ENCODE measurements at places on chromosomes 2 and 18.

DNA sequence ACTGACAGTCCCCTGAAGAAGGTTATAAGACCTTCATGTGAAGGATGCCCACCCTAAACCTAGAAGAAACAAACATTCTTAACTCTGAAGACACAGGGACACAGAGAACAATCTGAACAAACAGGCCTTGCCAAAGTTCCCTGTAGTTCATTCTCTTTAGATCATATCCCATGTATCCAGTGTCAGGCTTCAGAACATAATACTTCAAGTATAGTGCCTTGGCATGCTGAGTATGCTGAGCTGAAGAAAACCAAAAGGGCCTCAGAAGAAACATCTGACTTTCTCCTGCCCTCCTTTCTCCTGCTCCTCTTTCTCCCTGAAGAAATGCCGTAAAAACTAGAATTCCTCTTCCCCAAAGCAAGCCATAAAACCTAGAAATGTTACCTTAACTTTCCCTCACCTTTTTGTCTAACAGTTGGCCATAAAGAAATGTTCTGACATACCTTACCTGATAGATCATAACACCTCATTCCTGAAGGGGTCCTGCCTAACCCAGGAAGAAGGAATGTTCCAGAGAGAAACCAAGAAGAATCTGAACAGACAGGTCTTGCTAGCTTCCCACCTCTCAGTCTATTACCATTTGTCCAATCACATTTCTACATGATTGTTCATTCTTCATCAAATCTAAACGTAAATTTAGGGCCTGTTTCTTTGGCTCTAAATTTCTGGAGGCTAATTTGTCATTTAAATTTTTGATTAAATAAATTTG lies 160.1 kb upstream of the ZC3H15 start:
- no peak for DNase-seq

GRCh38 chr2:15911686-15912085 lies 28.7 kb upstream of the MYCN start:
- no peak for DNase-seq

DNA sequence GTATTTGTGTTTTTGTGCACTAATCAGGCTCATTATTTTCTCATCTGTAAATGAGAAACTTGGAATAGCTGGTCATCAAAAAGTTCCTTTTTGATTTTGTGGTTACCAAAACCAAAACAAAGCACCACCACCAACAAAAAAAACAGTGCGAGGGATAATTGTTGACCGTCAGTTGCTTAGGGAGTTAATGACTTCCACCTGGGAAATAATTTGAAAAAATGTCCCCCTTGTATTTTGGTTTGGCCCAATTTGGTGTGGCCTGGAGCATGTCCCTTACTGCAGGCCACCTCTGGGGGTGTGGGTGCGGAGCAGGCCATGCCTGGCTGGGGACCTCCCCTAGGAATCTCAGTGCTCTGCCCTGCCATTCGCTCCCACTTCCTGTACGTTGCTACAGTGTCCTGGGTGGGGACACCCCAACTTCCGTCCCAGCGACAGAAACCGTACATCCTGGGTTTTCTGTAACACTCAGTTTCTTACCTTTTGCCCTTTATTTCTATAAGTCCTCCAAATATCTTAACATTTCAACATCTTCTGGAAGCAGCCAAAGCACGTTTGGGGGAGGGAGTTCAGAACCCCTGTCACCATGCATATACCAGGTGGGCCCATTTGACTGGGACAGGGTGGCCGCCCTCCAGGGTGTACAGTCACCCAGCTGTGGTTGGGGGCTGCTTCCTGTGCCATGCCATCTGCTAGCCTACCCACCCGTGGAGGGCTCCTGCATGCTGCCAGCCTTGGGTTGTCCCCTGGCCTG lies 31.3 kb downstream of the NCK2 start:
- DNase-seq: no peak

DNA sequence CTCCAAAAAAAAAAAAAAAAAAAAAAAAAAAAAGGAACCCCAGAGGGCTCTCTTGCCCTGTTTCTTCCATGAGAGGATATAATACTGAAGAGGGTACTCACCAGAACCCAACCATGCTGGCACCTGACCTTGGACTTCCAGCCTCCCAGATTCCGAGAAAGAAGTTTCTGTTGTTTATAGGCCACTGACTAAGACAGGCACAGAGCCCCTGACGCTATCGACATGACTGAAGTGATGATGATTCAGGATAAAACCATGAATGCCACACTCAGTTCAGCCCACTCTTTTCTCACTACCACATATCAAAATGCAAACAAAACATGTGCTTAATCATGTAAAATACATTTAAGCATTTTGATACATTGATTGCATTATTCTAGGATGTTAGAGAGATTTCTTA lies 66.1 kb upstream of the CDCA7 start:
- peak; percentile 15 for DNase-seq

DNA sequence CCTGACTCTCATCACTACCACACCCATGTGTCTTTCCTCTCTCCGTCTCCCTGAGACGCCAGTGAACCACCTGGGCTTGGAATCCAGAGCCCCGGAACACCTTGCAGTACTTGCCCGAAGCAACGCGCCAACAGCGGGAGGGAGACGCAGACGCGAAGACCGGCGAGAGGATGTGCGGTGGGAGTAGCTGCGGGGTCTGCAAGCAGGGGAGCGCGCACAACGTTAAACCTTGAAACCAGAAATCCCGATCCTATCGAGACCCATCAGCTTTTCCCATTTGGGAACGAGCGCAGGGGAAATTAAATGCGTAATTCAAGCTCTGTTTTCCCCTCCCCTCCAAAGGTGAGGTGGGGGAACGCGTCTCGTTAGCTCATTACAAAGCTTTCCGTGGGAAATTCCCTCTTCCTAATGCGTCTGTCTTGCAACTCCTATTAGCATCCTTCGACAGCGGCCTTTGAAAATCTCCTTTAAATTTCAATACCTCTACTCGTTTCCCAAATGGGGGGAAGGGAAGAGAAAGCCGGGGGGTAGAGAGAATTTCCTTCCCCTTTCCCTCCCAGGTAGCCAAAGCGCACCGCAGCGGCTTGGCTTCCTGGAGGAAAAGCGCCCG lies 421 bp upstream of the CNTNAP5 start:
- no peak for DNase-seq

- DNase-seq: no peak
These were observed 10.5 kb downstream of the ATG16L1 start for GRCh38 chr2:233261819-233262555.

DNA sequence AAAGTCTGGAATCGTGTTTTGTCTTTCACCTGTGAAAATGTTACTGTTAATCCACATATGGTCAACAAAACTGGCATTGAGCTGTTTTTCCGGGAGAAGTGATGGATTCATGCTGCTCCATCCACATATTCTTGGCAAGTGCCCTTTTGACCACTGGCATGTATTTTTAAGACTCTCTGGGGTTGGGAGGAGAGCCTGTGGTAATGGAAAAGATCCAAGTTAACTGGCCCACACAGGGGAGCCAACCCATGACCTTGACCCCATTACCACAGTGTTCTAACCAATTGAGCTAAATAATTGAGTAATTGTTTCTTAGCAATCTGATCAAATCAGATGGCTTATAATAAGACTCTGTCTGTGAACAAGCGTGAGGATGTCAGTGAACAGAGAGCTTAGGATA lies 296.2 kb upstream of the NRP2 start:
- DNase-seq: no peak

- DNase-seq: no peak
These were observed 3.9 kb downstream of the KCTD1 start for GRCh38 chr18:26544451-26544850.

GRCh38 chr2:233163486-233164103 lies 87.9 kb upstream of the ATG16L1 start:
- no peak for DNase-seq

GRCh38 chr2:217928324-217929181 lies 74.2 kb downstream of the TNS1 start:
- DNase-seq: no peak

GRCh38 chr2:215370112-215370965 lies 58.5 kb downstream of the ATIC start:
- no peak for DNase-seq

DNA sequence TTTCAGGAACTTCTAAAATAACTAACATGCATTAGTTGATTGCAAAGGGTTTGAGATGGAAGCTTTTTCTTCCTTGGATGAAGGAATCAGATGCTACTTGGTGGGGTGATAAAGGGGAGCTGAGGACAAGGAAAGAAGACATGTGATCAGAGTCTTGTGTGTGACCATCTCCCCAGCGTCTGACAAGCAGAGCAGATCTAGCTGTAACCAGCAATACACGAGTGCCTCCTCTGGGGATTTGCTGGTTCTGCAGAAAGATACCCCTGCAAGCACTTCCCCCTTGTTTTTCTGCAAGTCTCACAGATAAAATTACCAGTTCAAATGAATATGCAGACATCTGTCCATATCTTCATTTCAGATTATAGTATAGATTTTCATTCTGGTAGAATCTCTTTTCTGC lies 2.7 kb downstream of the CDH7 start:
- no peak for DNase-seq

GRCh38 chr2:62054029-62054791 lies 141.7 kb upstream of the B3GNT2 start:
- no peak for DNase-seq

DNA sequence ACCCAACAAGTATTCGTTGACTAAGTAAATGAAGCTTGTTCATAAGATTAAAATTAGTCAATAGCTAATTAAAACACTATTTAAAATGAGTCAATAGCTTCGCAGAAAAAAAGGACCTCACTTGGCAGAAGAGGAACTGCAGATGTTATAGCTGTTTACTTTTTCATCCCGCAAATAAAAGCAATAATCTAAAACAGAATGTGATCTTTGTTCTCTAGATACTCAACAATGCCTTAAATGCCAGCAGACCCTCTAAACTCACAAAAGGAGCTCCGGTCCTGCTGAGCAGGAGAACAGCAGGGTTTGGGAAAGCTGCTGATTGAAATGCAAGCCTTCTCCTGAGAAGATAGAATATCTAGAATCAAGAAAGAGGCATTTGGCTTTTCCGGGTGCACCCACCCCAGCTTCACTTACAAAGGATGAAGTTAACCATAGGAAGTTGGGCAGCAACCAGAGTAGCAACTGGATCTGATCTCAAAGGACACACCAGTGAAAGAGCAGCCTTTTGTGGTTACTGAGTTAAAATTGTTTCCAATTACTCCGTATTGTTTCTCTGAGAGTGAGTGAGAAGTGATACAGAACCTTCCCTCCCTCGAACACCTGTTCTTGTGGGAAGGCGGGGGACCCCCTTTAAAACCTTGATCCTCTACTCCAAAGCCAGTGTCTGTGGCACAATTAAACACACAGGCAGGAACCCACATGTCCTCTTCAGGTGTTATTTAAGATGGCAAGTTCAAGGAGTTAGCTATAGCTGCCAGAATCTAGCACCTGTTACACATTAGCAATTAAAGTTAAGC lies 6.8 kb downstream of the CCBE1 start:
- no peak for DNase-seq

- no peak for DNase-seq
These were observed 41.4 kb downstream of the AOX1 start for GRCh38 chr2:200627110-200627770.

- no peak for DNase-seq
These were observed 201.2 kb downstream of the LRP1B start for GRCh38 chr2:141929331-141930252.

DNA sequence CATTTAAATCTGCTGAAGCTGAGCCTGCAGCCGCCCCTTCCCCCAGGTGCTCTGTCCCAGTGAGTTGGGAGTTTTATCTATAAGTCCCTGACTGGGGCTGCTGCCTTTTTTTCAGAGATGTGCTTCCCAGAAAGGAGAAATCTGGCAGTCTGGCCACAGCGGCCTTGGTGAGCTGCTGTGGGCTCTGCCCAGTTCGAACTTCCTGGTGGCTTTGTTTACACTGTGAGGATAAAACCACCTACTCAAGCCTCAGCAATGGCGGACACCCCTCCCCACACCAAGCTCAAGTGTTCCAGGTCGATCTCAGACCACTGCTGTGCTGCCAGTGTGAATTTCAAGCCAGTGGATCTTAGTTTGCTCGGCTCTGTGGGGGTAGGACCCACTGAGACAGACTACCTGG lies 97.3 kb downstream of the ACAA2 start:
- DNase-seq: no peak

DNA sequence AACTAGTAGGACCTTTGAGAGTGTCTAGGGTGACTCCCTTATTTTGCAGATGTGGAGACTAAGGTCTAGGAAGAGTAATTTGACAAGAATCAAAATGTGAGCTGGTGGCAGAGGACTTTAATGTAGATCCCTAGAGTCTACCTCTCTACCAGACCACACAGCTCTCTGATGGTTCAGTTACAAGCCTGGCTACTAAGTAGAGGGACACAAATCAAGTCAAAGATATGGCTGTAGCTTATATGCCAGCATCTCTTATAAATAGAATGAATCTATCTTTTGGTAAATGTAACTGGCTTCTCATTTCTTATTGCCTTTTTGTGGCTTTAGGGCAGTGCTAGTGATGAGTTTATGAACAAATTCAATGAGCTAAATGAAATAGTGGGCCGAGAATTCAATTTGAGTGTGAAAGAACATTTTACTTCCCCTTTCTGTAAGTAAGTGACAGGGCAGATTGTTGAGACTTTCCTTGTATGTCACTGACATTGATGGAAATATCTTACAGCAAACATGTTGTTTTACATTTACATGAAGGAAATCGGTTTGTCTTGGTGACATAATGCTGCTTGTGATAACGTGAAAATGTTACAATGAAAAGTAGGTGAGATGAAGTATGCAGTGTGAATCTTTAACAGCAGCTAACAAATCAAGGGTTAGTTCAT lies 28.3 kb downstream of the CSRNP3 start:
- DNase-seq: no peak

DNA sequence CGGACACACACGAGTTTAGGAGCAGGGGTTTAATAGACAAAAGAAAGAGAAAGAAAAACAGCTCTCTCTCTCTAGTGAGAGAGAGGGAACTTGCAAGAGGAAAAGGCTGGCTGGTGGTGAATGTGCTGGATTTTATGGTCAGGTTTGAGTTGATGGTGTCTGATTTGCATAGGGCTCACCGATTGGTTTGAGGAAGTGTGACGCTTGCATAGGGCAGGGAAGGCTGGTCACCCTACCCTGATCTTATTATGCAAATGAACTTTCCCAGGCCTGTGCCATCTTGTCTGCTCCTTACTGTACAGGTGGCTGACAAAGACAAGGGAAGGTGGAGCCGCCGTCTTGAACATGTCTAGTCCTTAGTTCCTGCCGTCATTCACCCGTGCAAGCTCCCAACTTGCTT lies 408.9 kb downstream of the RIT2 start:
- DNase-seq: no peak

DNA sequence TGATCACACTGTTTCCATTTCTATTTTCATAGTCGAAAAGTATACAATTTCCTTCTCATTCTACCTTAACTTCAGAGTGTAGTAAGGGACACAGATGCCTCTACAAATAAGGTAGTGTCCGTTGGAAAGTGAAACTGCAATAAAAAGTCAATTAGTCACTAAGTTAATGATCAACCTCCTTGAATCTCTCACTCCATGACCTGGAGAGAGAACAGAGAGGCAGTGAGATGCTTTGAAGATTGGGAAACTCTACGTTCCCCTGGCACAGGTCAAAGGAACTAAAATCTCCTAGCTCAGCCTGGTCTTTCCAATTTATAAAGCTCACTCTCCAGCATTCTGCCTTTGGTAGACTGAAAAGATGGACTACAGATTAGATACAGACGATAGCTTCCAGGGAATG lies 153.8 kb upstream of the ACAA2 start:
- DNase-seq: no peak

- no peak for DNase-seq
These were observed 128.9 kb downstream of the WDSUB1 start for GRCh38 chr2:159157361-159158209.
